ENCODE measurements at places on chromosomes 6 and 20. TPM values are rescaled to one million over a fixed set of nuclear protein-coding genes. Genes with fewer than 3 reads are reported as not detected.

Gene TSHZ2
- polyA plus RNA-seq = 3.4 TPM

Gene SNTA1
- polyA plus RNA-seq = 6.1 TPM

DNA sequence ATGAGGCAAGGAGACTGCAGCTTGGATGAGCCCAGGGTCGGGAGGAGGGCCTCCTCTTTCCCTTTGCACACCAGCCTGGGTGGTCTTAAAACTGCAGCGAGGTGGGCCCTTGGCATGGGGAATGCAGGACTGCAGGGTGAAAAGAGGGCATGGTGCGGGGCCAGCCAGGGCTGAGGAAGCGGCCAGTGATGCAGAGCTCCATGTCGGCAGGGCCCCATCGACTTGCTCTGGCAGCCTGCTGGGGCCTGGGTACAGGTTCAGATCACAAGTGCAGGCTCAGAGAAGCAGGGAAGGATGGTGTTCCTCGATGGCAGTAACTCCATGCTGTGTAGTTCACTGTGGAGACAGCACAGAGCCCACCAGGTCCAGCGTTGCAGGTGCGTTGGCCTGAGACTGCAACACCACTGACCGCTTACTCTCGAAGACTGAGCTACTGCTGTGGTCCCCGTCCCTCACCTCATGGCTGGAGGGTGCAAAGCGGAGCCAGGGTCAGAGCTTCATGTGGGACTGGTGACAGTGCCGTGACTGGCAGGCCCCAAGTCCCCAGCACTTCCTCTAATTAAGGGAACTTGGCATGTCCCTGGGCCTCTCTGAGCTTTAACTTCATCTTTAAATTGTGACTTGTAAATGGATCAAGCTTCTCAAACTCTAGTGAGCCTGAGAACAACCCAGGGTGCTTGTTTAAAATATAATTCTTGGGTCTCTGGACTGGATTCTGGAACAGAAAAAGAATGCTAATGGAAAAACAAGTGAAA is 223.2 kb downstream of the SYNDIG1 start:
- DNase-seq = peak; percentile 39

- DNase-seq = no peak
These were observed 76.7 kb downstream of the CEP162 start for GRCh38 chr6:84150705-84151104.

- no peak for DNase-seq
These were observed 36.2 kb upstream of the HCRTR2 start for GRCh38 chr6:55137929-55138693.

- peak; percentile 94 for DNase-seq
These were observed 198.6 kb upstream of the THBS2 start for GRCh38 chr6:169452117-169452868.

Measured in sigmoid colon (tissue), 7 donors.